ENCODE measurements at places on chromosomes 16 and 17.

DNA sequence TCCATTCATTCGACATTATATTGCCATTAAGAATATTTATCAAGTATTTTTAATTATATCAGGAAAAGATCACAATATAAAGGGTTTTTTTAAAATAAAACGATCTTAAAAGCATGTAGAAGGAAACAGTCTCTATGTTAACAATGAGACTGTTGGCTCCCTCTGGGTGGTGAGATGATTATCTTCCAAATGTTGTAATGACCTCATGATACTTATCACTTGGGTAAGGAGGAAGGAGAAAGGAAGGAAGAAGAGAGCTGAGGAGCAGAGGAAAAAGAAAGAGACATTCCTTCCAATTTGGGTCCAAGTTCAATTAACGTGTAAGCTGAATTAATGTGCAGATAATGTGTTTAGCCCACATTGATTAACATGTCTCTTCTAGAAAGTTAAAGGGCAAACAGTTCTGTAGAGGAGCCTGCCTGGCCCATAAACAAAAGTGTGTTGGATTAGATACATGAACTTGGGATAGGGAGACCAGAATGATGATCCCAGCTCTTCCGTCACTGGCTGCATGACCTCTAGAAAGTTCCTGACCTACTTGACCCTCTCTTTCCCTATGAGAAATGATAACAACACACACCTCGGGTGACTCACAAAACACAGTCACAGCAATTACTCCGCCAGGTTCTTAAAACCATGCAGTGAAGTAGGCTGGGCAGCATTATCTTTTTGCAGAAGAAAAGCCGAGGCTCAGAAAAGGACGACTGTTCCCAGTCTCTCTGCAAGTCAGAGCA lies 32.0 kb downstream of the PIMREG start:
- no peak for DNase-seq

DNA sequence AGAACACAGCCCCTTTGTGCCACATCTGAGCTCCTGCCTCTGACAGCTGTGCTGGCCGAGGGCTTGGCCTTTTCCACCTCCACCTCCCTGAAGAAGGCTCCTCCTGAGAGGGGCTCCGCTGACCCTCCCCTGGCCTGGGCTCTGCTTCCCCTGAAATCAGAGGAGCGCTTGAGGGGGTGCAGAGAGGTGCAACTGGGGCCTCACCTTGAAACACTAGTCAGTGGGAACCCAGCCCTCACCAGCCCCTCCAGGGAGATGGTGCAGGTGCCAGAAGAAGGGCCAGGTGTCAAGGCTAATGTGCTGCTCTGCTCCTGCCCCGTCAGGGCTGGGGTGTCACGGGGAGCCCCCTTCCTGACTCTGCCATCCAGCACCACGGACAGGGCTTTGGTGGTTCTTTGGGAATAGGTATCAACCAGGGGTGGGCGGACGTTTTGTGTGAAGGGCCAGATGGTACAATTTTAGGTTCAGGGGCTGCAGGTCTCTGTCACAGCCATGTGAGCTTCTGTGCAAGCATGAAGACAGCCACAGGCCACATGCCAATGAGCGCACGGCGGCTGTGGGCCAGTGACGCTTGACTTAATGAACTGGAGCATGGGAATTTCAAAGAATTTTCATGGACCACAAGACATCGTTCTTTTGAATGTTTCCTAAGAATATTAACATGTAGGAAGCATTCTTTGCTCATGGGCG lies 2.1 kb upstream of the ZG16B start:
- DNase-seq: no peak

DNA sequence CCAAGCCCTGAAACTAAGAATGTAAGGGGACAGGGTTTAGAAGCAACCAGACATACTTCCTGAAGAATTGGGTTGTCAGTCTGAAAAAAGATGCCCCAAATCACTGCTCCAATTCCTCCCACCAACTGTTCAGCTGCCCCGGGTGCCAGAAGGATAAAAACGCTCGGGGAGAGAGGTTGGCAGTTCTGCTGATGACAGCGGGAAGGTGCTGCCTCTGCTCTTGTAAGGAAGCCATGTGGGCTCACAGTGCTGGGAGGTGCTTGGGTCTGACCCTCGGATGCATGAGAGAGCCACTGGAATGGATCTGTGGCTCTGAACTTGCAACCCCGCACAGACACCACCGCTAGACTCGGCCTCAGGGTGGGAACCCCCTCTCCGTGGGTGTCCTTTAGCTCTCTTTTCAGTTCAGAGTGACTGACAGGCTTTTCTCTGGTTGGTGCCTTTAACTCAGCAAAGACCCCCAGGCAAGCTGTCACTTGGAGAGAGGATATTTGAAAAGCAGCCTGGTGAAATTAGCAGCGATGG lies 364.8 kb upstream of the RBFOX1 start:
- DNase-seq: no peak

GRCh38 chr17:79741751-79742588 lies 11.2 kb downstream of the ENPP7 start:
- no peak for DNase-seq

GRCh38 chr17:40552806-40553693 lies 12.2 kb downstream of the CCR7 start:
- no peak for DNase-seq

DNA sequence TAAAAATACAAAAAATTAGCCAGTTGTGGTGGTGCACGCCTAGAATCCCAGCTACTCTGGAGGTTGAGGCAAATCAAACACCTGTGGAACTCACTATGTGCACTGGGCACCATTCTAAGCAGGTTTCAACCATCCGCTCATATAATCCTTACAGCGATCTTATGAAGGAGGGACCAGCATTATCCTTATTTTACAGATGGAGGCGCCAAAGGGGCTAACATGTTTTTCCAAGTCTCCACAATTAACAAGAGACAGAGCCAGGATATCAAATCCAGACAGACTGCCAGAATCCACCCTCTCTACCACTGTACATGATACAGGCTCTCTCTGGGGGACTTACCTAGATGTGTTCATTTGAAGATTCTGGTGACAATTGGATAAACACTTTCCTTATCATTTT lies 479.0 kb downstream of the XYLT1 start:
- no peak for DNase-seq

- no peak for DNase-seq
Observed at GRCh38 chr16:81634380-81635062, 144.6 kb upstream of the PLCG2 start.

GRCh38 chr17:61786088-61786487 lies 77.2 kb downstream of the BRIP1 start:
- DNase-seq: no peak

DNA sequence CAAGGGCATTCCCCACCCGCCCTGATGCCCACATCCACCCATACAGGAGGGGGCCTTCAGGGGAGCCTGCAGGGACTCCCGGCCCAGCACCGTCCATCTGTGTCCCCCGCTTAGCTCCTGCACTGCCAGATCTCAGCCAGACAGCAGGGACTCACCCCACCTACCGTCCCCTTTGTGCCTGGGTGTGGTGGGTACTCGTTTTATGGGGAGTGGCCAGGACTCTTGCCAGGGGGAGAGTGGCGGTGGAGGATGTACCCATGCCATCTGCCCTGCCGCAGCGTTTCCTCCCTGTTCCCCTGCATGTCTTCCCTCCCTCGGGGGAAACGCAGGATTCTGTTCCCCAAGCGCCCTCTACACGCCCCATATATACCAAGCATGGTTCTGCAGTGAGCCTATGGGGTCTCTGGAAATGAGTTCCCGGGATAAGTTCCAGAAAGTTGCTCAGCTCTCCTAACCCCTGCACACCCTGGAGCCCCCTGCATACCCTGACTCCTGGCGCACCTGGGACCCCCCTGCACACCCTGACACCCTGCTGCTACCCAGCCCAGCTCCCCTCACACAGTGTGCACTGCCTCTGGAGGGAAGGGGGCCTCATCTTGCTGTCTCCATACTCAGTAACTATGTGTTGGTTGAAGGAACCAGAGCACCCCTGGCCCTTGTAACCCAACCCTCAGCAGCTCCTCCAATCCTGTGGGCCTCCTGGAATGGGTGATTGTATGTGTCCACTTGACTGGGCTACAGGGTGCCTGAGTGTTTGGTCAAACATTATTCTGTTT lies 4.2 kb upstream of the MAFG start:
- no peak for DNase-seq

DNA sequence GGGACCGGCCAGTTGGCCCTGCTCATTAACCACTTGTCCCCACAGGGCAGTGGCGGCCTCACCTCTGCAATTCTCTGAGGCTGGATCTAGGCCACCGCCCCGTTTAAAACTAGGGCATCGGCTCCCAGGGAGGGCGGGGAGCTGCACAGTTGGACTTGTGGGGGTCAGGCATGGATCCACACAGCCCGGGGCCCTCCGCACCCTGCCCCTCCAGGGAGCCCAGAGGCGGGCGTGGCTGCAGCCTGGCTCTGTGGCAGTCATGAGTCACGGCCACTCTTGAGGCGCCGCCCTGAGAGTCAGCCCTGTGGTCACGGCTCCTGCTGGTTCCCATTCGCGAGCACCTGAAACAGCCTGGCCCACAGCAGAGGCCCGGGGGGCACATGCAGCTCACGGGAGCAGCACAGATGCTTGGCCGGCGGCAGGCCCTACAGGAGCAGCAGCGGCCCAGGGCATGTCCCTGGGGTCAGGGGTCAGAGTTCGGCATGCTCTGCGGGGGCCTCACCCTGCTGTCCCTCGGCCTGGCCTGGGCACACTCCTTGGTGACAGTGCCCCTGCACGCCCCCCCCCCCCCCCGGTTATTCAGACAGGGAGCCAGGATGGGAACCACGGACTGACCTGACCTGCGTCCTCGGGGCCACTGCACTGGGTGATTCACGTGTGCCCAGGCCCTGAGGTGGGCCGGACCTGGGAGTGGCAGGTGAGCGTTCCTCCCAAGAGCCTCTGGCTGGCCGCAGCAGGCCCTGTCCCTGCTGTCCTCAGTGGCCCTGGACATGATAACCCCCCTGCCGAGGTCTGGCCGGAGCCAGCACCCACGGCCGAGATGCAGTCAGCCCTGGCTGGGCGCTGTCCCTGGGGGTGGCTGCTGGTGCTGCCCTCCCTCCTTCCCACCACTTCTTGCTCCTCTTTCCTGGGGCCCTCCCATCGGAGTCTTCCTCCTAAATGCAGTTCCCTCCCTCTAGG lies 8.2 kb downstream of the CAPN15 start:
- DNase-seq: peak; percentile 51

GRCh38 chr16:12496186-12496585 lies 307.5 kb downstream of the CPPED1 start:
- no peak for DNase-seq

DNA sequence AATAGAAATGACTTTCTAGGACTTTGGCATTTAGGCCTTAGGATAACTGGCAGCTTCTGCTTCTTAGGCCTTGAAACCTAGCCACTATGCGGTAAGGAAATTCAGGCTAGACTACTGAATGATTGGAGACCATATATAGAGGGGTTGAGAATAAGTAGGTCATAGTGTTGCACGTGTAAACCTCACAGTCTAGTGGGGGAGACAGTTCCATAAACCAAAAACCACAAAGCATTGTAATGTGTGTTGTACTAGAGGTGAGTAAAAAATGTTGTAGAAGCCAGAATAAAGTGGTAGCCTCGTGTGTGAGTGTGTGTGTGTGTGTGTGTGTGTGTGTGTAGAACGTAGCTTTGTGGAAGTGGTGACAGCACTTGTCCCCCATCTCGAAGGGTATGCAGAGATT lies 188.5 kb downstream of the MAP2K6 start:
- DNase-seq: no peak

GRCh38 chr16:56732366-56732765 lies 2.4 kb downstream of the NUP93 start:
- DNase-seq: no peak

DNA sequence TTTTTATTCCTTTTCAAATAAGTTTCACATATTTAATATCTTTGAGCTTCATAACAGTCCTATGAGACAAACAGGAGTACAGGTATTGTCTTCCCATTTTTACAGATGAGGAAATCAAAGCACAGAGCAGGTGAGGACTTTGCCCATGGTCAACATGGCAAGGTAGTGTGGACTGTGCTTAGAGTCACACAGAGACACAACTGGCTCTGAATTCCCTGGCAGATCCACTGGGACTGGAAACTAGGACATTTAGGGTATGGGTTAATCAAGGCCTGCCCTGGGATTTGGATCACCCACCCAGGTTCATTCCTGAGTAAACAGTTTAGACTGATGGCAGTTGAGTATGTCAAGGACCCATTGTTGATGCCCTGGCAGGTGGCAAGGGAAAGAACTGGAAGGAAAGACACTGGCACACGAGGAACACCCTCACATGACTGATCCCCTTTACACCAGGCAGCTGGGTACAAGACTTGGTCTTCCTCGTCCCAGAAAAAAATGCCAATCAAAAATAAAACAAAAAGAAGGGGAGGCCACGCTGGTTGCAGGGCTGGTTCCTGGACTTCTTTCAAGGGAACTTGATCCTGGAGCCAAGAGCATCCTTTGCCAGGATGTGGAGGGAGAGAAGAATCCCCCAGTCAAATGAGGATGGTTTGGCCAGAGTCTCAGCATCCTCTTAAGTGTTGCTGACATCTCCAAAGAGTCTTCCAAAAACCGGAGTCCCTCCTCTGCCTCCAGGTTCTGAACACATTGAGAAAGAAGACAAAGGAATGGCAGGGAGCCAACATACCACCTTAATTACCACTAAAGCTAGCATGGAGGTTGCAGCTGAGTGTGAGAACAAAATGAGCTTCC lies 34.9 kb downstream of the CHD9 start:
- DNase-seq: no peak

DNA sequence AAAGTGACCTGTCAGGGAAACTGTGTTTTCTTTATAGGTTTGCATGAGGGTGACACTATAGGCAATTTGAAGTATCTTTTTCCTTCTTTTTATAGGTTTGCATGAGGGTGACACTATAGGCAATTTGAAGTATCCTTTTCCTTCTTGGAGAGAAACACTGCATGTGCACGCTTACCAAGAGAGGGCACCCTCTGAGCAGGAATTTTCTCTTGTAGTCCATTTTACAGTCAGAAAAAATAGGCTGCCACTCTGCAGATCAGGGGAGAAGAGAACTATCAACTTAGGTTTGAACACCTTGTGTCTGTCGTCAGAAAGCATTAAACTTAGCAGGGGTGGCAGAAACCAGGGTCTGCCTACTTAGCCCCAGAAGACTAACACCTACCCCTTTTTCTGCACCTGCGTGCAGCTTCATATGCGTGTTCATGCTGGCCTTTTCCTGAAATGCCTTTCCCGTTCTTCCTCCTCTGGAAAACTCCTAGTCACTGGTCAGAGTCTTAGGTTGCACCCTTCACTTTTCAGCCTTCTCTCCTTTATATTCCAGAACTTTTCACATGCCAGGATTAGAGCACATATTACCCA lies 16.4 kb upstream of the SMIM36 start:
- DNase-seq: no peak

DNA sequence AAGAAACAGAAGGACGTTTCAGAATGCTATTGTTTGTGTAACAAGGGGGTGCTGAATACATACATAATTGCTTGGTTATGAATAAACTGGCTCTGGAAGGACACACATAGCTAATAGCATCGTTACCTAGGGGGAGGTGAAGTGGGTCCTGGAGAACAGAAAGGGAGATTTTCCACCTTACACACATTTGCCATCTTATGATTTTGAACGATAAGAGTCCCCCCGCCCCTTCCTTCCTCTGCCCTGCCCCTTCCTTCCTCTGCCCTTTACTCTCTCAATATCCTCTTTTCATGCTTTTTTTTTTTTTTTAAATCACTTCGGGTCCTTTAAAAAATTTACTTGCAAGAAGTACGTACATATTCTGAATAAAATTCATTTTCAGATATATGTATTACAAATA lies 902 bp upstream of the DHRS7B start:
- no peak for DNase-seq
